ENCODE measurements at places on chromosomes 5 and 9.

- DNase-seq = no peak
Observed at GRCh38 chr5:14141764-14142163, 1.4 kb upstream of the TRIO start.

DNA sequence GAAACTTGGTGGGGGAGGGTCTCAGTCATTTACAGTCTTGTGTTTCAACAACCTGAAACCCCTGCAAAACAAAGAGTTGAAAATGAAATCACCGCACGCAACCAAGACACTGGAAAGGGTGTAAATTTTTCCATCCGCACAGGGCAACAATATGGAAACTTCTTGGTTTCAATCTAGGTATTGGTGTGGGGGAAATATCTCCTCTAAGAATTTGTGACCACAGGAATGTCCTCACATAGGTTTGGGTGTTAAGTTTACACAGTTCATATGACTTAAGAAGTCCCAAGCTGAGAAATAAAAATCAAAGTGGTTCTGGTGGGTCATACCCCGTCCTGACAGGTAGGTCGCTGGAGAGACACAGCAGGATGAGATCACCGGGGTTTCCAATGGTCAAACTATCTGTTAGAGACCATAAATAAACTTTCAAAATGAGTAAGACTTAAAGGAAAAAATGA lies 51.9 kb upstream of the PIP5K1B start:
- no peak for DNase-seq

GRCh38 chr5:13809921-13810320 lies 134.6 kb downstream of the DNAH5 start:
- DNase-seq = no peak

DNA sequence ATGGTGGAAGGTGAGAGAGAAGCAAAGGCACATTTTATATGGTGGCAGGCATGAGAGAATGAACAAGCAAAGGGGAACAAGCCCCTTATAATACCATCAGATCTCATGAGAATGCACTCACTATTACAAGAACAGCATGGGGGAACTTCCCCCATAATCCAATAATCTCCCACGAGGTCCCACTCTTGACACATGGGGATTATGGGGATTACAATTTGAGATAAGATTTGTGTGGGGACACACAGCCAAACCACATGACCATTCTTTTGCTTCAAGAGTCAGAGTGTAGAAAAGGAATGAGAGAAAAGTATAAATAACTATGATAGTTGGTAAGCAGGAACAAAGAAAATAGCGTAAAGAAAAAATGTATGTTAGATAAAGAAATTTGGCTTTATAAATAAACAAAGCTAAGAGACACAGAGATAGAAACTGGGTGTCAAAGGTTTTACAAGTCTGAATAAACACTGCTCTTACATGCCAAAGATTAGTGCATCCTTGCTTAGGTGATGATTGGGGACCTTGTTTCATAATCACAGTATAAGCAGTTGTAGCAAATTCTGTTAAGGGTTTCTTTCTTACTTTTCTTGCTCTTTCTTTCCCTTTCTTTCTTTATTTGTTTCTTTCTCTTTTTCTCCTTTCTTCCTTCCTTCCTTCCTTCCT lies 91.9 kb upstream of the PAPPA start:
- no peak for DNase-seq

- DNase-seq = no peak
Observed at GRCh38 chr5:42064821-42065220, 139.7 kb downstream of the FBXO4 start.

DNA sequence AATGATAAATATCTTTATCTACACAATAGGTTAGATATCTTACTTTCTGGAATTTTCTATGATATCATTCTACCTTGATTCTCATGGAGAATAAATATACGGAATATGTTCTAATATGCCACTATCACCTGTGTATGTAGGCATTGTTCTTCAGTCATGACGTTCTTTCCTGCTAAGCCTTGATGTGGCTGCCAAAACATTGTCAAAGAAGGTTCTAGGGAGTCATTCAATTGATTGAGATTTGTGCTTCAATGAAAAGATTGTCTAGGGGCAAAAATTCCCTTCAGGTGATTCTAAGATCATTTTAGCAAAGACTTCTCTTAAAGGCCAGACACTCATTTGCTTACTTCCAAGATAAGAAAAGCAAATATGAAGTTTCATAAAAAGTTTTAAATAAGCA lies 118.1 kb downstream of the MAT2B start:
- DNase-seq = no peak

DNA sequence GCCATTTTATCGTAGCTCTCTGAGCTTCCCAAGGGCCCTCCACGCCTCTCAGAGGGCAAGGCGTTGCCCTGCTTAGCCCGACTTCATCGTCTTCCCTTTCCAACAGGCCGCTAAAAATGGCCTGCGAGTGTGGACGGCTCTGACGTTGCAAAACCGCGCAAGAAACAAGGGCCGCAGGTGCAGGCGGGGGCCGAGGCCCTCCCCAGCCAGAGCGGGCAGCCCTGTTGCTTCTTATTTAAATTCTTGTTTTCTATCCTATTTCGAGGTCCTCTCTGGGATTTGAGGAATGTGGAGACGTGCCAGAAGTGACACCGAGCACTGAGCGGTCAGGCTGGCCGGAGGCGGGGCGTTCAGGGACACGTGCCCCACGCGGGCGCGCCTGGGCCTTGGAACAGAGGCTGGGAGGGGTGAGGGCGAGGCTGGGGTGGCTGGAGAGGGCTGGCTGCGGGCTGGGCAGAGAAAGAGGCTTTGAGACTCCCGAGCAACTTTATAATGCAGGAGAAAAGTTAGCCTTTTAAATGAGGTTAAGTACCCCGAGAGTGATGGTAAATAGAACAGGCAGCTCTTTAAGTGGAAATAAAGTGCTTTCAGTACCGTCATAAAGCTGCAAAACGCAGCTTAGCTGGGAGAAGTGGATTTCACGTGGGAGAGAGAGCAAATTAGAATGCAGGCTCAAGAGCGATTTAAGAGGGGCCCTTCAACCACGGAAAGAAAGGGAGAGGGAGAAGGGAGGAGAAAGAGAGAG lies 243.6 kb downstream of the AUH start:
- DNase-seq = no peak

DNA sequence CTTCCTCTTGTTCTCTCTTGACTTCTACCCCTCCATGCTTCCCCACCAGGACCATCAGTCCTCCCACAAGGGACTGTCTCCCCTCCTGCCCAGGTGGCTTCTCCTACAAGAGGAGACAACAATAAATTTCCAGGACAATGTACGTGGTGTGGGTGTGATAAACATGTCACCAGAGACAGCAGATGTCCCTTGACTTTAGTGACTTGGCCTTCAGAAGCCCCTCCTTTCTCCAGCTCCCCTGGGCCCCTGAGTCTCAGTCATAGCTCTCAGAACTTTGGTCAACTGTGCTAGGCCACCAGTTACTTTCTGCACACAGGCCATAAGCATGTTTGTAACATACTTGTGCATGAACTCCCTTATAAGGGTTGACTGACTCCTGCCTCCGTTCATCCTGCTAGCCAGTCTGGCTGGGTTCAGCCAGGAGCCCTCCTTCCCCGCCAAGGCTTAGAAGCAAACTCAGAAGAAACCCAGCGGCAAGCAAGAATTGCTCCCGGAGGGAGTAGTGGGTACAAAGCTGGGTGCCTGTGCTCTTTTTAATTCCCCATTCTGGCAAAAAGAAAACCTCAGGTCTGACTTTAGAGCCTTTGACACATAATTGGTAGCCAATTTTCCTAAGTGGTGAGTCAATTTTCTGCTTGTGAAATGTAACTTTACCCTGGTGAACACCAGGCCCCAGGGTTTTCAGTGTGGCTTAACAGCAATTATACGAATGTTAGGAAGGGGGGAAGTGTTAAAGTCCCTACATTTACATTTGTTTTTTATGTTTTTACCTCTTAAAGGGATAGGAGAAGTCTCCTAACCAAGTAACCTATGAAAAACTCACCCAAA lies 49.2 kb downstream of the EBF1 start:
- DNase-seq = no peak

DNA sequence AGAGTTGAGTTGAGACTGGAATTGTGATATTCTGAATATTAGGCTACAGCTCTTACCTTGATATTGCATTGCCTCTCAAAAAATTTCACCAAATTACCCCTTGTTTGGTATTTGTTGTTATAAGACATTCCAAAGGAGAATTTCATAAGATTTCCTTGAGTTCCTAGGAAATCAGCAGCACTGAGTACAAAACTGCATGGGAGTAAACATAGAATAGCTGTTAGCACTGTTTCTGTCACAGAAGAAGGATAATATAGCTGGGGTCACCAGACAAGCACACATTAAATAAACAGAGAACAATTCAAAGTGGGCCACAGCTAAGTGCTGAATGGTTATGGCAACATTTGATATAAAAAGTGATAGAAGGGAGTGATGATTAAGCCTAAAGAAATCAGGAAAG lies 724.3 kb downstream of the PRELID2 start:
- no peak for DNase-seq

DNA sequence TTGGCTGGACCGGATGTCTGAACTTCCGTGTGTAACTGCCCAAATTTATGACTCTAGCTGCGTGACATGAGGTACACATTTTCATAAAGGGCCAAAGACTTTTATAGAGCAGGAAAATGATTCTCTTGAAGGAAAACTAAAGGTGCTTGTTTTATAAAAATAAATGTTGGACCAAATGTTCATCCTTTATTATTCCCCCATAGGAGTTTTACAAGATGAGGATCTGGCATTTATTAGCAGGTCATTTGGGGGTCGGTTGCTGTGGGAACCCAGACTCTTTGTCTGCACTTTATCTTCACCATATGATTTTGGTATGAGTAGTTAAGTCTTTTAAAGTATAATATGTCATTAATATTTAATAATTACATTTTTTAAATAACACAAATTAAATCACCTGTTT lies 571.2 kb downstream of the EFNA5 start:
- no peak for DNase-seq

DNA sequence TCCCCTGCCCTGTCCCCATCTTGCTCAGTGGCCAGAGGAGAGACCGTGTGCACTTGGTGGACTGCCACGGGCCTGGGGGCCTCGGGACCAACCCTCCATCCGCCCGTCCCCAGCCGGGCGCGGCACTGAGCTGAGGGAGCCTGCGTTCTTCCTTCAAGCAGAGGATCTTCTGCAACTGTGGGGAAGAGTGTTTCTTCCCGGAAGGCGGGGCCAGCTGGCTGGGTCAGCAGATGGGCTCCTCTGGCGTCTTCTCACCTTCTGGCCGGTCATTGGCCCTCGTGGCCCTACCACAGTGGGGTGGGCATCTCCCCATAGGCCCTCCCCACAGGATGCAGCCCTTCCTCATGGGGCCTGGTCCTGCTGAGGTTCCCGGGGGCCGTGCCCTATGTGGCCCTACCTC lies 17.4 kb downstream of the RXRA start:
- no peak for DNase-seq

DNA sequence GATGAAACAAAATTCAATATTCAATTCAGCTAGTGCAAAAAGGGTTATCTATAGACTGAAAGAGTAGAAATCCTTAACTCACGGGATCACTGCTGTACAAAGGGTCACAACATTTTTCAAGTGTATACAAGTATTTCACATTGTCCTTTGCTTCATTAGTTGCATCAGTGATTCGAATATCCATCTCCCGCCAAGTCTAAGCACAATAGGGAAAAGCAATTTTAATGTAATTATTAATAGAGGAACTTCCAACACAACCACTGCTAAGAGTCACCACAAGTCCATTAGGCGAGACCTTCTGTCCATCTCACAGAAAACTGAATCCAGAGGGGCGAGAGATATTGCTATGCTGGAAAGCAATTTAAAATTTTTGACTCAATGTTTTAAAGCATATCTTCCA lies 27.4 kb downstream of the DNAH5 start:
- DNase-seq = no peak

DNA sequence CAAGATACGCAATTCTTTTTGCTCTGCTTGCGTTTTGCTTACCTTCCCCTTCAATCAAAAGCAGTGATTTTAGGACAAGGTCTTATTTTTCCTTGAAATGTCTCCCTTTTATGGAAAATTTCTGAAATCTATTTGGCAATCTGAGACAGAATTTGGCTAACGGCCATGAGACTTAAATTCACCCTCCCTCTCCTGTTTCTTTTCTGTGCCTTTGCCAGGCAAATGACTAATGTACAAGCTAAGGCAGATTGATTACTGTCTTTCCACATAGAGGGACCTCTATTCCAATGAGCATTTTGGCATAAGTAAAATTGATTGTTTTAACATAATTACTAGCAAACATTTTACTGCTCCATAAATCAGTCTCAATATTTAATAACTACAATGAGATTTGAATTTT lies 31.7 kb downstream of the FAM81B start:
- DNase-seq = no peak

GRCh38 chr5:118984602-118985001 lies 3.7 kb downstream of the DTWD2 start:
- DNase-seq = no peak

DNA sequence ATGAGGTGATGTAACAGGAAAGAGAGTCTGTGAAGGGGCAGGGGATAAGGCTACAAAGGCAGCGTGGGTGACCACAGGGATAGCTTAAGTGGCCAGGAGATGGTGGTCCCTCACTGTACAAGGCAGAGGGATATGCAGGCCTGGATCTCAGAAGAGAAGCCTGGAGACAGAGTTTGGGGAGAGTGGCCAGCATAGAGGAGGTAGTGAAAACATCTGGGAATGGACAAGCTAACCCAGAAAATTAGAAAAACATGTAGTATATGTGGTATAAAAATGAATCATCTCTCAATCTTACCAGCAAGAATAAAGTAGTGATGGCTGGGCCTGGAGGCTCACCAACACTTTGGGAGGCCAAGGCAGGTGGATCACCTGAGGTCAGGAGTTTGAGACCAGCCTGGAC lies 349.2 kb upstream of the KLF4 start:
- DNase-seq = no peak

DNA sequence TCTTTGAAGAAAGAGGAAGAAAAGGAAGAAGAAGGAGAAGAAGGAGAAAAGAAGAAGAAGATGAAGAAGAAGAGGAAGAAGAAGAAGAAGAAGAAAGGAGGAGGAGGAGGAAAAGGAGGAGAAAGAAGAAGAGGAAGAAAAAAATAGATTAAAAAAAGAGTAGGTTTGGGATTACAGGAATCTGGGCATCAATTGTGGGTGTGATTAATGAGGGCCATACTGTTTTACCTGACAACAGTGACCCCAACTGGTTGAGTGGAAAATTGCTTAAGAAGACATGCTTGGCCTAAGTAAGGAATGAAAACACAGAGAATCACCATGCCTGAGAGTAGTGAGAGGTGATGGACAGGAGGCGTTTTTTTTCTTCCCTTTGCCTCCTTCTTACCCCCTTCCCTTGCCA lies 114.6 kb downstream of the FAM170A start:
- no peak for DNase-seq

- DNase-seq = no peak
Observed at GRCh38 chr5:54083851-54084250, 226.5 kb downstream of the ARL15 start.

GRCh38 chr9:3359778-3360177 lies 166.0 kb downstream of the RFX3 start:
- DNase-seq = no peak
